Mesenchymal stem cell (in vitro differentiated cells and primary cell): ENCODE measurements at places on chromosomes 2 and 18.
A peak's percentile ranks its signal among the peaks of the same experiment; 100 is the strongest.

DNA sequence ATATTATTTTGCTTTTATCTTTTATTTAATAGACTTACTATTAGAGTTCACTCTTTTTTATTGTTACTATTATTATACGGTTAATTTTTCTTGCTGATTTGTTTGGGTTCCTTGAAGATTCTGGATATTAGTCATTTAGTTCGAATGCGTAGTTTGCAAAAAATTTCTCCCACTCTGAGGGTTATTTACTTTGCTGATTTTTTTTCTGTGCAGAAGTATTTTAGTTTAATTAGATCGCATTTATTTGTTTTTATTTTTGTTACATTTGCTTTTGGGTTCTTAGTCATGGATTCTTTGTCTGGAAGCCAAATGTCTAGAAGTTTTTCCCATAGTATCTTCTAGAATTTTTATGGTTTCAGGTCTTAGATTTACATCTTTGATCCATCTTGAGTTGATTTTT lies 585.2 kb downstream of the CPS1 start:
- no peak for DNase-seq

DNA sequence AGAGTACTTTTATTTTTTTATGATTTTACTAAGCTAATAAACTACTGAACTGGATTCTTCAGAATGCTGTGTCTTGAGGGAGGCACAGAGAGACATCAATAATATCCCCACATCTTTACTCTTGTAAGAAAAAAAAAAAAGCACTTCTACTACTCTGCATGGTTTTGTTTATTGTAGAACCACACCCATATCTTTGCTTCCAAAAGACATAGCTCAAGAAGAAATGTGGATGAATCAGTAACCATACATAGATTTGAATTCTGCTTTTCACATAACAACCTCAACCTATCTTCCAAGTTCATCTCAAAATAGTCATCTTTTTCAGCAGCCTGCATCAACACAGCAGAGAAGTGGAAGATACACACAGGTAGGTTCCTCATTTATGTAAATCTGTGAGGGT lies 12.2 kb upstream of the COL5A2 start:
- no peak for DNase-seq

DNA sequence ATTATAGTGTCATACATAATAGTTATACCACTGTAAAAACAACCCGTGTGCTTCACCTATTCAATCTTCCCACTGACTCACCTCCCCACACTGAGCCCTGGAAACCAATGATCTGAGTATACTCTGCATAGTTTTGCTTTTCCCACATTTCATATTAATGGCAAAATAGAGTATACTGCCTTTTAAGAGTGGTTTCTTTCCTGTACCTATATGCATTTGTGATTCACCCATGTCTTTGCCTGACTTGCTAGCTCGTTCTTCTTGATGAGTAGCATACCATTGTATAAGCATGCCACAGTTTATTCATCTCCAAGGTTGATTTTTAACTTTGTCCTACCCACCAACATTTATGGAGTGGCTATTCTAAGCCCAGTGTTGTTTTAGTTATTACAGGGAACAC lies 686.4 kb downstream of the PLCL1 start:
- no peak for DNase-seq

GRCh38 chr2:140472676-140473075 lies 1658.1 kb downstream of the LRP1B start:
- no peak for DNase-seq

GRCh38 chr2:149575752-149576151 lies 11.8 kb downstream of the MMADHC start:
- no peak for DNase-seq

- DNase-seq: no peak
Measured at GRCh38 chr2:125643585-125643984, 1012.4 kb upstream of the GYPC start.

- peak; percentile 95 for DNase-seq
Measured at GRCh38 chr2:120758181-120759144, 22.8 kb downstream of the GLI2 start.

GRCh38 chr2:157894694-157895435 lies 18.7 kb upstream of the ACVR1 start:
- peak; percentile 91 for DNase-seq

- no peak for DNase-seq
Measured at GRCh38 chr2:88069117-88069516, 1.5 kb downstream of the SMYD1 start.

DNA sequence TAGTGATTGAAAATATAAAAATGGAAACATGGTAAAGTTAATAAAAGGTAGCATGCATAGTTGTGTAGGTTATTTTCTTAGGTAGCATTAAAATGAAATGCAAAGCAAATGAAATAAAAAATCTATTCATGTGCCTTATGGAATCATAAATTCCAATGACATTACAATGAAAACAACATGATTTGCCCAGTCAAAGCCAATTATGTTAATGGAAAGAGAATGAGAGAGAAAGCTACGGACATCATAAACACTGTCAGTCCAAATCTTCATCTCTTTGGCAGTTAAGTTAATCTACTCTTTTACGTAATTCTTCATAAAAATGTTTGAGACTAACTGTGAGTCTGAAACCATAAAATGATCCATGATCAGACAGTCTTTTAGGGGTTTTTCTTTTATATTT lies 636.7 kb upstream of the SYT4 start:
- no peak for DNase-seq

- peak; percentile 66 for DNase-seq
Measured at GRCh38 chr2:47905386-47906156, 727 bp downstream of the FBXO11 start.

DNA sequence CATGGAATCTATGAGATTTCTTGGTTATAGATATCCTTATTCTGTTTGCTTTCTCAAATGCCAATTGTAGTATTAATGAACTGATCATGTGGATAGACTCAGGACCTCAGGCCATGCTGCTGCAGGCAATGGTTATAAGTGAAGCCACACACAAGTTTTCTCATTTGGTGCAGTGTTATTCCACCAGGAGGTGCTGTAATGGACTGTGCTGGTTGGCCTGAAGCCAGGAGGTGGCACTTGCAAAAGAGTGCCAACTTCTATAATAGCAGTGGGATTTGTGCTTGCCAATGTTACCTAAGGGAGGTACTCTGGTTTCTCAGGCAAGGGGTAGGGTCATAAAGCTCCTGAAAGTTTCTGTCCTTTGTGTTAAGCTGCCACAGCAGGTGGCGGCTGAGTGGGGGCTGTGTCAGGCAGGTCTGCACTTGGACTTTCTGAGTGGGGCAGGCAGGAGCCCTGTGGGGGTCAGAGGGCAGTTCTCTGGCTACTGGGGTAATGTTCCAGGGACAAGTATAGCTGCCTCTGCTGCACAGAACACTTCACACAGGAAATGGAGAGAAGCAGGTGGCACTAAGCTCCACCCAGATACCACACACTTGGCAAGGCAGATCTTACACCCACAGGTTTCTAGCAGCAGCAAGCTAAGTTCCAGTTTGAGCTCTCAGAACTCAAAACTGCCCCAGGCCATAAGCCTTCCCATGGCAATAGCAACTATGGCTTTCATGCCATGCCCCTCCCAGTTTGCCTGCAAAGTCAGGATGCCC lies 352.6 kb upstream of the CWC22 start:
- no peak for DNase-seq

DNA sequence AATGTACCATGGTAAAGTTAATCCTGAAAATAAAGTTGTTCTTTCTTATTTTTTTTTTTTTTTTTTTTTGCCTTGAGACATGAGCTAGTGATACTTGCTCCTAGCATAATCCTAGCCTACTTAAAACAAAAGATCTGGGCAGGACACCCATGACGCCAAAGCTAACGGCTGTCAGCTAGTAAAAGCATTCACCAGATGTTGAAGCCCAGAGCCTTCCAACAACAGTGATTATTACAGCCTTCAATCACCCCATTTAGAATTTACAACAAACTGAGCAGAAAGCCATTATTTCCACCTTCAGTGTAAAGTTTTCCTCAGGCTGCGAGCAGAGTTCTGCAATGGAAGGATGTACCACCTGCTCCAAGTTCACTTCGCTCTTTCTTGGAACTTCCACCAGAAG lies 259.5 kb downstream of the SP3 start:
- DNase-seq: no peak

DNA sequence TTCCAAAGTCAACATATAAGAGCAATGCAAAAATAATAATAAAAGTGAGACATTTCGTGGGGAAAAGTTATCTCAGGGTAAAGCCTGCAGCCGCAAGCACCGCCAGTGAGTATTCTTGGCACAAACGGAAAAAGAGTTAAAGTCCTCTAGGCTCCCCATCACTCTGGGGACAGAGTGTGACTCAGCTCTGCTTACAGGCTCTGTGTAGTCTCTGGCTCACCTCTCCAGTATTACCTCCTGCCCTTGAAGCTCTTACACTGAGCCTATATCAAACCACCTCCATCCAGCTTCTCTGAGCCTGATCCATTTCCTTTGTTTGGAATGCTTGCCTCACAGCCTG lies 55.5 kb downstream of the MTHFD2 start:
- no peak for DNase-seq

DNA sequence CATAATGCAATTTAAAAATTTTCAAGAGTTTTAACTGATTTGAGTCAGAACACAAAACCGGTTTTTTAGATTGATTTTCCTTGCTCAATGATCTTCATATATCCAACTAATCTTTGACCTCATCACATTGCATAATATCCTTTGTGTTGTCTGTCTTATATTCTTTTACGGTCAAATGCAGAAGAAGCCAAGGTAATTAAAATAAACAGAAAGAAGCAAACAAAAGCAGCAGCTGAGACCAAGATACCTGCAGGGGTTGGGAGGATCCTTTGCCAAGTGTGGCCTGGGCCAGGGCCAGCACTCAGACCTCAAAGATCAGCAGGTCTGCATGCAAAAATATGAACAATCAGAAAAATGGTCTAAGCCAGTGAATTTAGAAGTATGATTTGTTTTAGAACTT lies 428.9 kb upstream of the NETO1 start:
- no peak for DNase-seq

GRCh38 chr2:193988784-193989183 lies 1668.2 kb upstream of the SLC39A10 start:
- DNase-seq: no peak

- DNase-seq: no peak
Measured at GRCh38 chr2:71469403-71470398, 16.3 kb downstream of the DYSF start.

GRCh38 chr2:127014224-127014623 lies 92.7 kb downstream of the BIN1 start:
- DNase-seq: no peak

GRCh38 chr18:24600076-24600654 lies 139.7 kb downstream of the HRH4 start:
- DNase-seq: peak; percentile 69

DNA sequence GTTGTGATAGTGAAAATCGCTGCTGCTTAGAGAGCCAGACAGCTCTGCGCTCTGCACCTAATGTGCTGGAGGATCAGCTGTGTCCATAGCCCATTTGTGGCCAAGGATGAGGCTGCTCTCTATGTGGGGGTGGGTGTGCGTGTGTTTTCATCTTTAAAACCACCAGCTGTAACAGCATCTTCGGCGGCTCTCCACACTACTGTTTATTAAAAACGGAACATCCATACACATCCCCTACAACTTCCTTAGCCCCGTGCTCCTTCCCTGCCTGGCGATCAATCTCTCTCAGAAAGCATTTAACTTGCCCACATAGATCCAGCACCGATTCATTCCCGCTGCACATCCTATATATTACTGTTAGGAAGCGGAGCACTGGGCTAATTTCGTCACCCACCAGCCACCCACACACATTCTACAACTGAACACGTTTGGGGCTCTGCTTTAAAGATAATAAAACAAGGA lies 1.6 kb downstream of the CELF4 start:
- DNase-seq: no peak

- peak; percentile 18 for DNase-seq
Measured at GRCh38 chr2:231378026-231378722, 17.3 kb upstream of the B3GNT7 start.

- DNase-seq: no peak
Measured at GRCh38 chr2:61770746-61771145, 83.1 kb downstream of the FAM161A start.

DNA sequence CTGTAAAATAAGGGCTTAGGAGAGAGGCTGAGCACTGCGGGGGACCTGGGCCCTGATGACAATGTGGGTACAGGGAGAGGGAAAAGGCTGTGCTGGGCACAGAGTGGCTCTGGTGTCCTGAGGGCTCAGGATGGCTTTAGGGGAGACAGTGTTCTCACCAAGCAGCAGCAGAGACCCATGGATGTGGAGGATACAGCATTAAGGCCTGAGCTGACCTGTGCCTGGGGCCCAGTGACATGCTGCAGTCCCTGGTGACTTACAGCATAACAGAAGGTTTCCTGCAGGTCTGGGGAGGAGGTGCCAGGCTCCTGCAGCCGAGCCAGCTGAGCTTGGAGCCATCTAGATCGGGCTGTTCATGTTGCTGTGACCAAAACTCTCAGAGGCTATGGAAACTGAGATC lies 191.3 kb upstream of the SMAD2 start:
- DNase-seq: no peak

- no peak for DNase-seq
Measured at GRCh38 chr2:232886632-232887031, 16.6 kb downstream of the SNORC start.

DNA sequence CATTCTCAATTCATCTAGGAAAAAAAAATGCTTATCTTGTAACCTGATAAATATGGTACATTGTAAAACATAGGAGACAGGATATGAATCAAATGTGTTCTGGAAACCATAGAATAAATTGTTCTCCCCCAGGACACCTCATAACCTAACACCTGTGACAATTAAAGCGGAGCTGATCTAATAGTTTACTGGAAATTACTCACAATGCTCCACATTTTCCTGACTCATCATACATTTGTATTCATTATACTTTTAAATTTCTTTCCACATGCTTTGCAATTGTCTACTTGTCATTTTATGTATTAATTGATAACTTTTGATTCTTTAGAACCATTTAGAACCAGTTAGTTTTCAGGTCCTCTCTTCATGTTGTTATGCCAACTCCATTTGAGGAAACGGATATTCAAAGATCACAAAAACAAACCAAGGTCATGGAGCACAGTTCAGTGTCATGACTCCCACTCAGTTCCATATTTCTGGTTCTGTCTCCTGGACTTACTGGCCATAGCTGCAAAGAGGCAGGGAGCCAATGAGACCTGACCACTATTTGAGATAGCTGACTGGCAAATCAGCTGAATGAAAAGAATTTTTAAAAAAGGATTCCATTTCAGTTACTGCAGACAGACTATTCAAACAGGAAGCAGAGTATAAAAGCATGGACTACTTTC lies 128.5 kb downstream of the CALCRL start:
- no peak for DNase-seq

GRCh38 chr18:60880184-60880583 lies 453.0 kb upstream of the CDH20 start:
- no peak for DNase-seq

DNA sequence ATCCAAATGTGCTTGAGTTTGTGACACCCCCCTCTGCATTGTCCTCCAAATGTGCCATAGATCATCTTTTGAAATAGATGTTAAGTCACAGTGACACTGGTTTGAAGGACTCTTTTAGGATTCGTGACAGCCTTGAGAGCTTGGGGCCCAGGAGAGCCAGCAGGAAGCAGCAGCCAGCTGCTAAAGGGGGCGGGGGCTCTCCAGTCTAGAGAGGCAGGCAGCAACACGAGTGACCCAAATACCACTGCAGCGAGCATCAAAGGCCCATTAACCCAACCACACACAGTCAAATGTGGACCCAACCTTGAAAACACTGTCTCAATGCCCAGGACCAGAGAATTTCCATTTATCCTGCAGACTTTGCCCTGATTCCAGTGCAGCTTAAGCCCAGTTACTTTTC lies 75.6 kb downstream of the ZBTB7C start:
- DNase-seq: peak; percentile 3

- no peak for DNase-seq
Measured at GRCh38 chr2:217820091-217820819, 182.5 kb downstream of the TNS1 start.

- DNase-seq: peak; percentile 31
Measured at GRCh38 chr18:62566199-62566598, 43.4 kb downstream of the ZCCHC2 start.

- DNase-seq: no peak
Measured at GRCh38 chr2:236935631-236936445, 149.9 kb upstream of the COPS8 start.
